Caudate nucleus (tissue), 63 donors: ENCODE measurements at places on chromosomes 2 and 18.

GRCh38 chr2:54310961-54311360, 54.9 kb upstream of the TSPYL6 start:
- no peak for DNase-seq

DNA sequence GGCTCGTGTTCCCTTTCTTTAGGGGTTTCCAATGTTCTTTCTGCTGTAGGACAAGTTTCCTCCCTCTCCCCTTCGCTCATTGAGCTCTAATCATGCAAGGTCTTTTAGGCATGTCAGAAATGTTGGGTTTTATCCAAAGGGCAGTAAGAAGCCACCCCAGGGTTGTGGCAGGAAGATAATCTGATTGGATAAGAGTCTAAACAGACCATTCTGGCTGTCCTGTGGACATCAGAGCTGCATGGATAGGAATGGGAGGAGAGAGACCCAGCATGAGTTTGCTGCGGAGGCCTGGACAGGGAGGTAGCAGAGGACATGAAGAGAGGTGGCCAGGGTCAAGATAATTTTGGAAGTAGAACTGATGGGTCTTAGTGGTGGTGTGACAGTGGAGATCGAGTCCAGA, 88.2 kb downstream of the ACKR3 start:
- no peak for DNase-seq

DNA sequence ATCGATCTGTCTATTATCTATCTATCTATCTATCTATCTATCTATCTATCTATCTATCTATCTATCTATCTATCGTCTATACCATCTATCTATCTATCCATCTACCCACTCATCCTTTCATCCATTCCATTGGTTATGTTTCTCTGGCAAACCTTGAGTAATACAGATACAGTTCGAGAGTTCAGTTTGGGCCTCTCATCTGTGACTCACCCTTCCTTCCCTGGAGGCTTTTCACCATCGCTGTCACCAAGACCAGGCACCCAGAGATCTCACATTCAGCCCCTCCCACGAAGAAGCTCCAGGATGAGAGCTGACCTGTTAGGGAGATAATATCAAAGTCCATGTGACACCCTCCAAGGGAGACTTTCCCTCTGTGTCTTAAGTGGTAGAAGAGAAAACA, 164.1 kb upstream of the CELF4 start:
- no peak for DNase-seq

DNA sequence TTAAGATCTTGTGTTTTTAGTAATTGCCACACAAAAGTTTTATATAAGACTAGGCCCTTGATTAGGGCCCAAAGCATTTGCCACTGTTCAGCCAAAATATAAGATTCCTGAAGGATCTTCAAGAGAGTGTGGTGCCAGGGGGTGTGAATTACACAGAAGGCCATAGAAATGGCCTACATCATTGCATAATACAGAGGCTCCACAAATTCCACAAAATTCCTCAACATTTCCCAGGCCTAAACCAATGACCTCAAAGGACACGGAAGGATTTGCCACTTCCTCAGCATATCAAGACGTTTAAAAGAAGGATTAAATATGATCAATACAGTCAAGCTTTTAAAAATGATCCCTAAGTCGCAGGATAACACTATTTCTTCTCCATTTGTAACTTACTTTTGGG, 24.1 kb downstream of the COL6A3 start:
- no peak for DNase-seq

DNA sequence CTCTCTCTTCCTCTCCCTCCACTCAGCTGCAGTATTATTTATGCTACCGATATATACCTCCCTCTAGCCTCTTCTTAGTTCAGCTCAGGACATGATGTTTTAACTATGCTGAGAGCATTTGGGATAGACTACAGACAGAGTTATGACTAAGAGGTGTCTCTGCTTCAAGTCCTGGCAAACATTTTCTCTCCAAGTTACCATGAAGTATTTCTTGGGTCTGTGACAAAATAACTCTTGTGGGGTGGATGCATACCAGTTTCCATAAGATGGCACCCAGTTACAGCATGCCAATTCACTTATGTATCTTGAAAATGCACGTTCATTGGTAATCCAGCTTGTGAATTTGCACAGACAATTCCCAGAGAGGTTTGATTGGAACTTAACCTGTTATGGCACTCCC, 737.6 kb downstream of the SLC4A3 start:
- DNase-seq: no peak
